ENCODE measurements at places on chromosomes 1 and 21.
A peak's percentile ranks its signal among the peaks of the same experiment; 100 is the strongest.

GRCh38 chr1:206513312-206514111 is 6.2 kb downstream of the RASSF5 start:
- DNase-seq = no peak

- DNase-seq = no peak
Measured at GRCh38 chr1:227587968-227588367, 24.6 kb downstream of the ZNF678 start.

DNA sequence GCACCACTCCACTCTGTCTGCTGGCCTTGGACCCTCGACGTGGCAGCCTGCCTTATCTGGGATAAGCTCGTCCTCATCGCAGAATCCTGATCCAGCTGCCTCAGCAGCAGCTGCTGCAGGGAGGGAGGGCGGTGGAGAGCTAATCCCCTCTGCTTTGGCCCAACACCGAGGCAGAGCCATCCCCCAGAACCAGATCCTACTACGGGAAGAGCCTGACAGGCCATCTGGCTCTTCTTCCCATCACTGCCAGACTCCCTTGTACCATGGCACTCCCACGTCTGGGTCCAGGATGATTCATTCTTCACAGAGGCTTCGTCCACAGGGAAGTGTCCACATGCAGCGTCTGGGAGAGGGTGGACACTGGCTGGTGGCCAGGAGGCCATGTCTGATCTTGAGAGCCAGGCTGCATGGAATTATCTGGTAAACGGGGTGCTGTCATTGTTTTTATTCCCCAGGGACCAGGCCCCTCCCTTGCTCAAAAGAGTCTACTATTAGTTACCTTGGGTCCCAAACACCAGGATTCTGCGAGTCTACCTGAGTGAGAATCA is 14.6 kb upstream of the PKP1 start:
- DNase-seq = no peak

DNA sequence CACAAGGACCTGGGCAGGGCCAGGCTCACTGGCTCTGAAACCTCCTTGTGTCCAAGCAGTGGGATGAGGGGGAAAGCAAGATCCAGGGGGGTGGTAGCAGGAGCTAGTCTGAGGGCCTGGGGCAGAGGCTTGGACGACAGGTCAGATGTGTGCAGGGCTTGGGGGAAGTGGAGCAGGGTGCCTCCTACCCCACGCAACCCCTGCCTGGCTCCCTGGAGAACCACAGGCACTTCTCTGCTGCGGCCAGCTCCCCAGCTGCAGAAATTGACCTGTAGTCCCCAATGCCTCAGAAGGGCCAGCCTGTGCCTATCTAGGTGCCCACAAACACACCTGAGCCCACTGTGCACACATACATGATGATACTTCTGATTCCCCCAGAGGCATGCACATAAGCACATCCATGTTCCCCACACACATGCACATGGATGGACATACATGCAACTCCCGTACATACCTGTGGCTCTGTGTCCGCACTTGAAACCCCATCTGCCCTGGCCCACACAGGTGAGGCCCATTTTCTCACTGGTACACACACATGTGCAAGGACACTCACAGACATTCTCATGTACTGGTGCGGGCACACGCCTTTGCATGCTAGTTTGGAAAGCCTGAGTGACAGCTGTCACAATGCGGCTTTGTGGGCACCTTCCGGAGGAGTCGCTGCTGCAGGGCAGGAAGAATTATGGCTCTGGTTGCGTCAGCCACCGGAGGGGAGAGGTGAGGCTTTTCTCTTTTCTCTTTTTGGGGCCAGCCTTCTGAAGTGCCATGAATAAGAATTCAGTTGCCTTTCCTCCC is 247.2 kb upstream of the CSF3R start:
- no peak for DNase-seq

DNA sequence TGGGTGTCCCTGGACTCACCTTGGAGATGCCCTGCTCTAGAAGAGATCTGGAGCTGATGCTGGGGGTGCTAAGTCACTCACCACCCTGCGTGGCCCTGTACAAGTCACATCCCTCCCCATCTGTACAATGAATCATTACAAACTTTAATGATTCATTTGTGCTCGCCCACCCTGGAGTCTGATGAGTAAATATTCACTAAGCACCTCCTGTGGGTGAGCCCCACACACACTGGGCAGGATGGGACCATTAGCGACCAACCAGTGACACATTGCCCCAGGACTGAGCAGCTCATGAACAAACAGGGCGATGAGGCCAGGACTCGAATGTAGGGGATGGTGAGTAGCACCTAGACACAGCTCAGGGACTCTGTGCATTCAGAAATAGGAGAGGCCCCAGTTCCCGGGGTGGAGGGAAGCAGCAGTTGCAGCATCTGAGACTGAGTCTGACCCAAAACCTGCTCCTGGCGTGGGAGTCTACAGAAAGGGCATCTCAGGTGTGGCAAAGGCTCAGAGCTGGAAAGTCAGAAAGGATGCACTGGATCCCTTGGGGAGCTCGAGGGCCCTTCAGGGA is 18.1 kb upstream of the PDZK1IP1 start:
- no peak for DNase-seq

GRCh38 chr1:211616231-211616964 is 37.4 kb upstream of the SLC30A1 start:
- DNase-seq = no peak

DNA sequence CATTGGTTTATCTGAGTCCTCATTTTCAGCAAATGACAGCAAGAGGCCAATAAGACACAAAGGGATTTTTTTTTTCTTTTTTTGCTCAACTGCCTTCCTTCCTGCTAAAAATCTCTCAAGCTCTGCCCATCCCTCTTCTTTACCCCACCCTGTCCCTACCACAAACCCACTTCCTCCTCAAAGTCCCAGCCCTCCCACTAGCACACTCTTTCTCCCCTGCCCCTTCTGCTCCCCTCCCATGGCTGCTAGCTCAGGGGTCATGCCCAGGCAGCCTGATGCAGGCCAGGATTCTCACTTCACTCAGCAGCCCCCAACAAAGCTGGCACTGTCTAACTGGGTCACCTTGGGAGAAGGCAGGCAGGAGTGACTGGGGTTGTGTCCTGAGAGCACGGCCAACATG is 28.8 kb upstream of the PPP2R5A start:
- DNase-seq = no peak

DNA sequence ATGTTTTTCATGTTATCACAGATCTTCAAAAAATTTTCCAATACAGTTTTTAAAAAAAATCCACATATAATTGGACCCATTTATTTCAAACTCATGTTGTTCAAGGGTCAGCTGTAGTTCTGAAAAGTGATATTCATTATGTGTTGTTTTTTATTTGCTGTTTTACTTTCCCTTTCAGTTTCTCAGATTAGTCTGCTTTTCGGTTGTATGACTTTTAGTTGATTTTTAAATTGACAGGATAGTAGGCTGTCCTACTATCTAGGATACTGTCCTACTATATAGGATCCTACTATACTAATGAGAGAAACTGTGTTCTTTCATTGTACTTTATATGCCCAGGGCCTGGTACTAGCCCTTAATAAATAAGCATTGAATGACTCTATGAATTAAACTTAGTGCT is 33.6 kb upstream of the GPR52 start:
- DNase-seq = no peak

- DNase-seq = no peak
Measured at GRCh38 chr1:88774151-88774556, 90.1 kb downstream of the PKN2 start.

- no peak for DNase-seq
Measured at GRCh38 chr1:67489643-67490042, 59.4 kb upstream of the SERBP1 start.

DNA sequence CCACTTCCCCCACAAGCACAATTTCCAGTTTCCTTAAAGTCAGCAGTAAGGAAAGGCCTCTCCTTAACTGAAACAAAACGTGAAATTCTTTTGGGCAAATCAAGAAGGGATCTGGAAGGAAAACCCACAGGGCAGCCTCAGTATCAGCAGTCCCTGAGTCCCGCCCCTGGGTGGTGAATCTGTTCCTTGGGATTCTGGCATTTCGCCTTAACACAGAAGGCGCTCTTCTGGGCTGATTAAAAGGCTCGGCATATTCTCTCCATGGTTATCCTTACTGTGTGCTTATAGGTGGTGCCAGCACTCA is 12.2 kb upstream of the RAB4A start:
- no peak for DNase-seq

- DNase-seq = no peak
Measured at GRCh38 chr1:185701650-185702049, 32.5 kb upstream of the HMCN1 start.

GRCh38 chr1:61741711-61742619 is at the start of gene PATJ:
Gene PATJ, plus strand, starts transcription at chr1:61742480. Its CDS starts 20,413 bp downstream, at chr1:61762893.
- peak; percentile 54 for DNase-seq

DNA sequence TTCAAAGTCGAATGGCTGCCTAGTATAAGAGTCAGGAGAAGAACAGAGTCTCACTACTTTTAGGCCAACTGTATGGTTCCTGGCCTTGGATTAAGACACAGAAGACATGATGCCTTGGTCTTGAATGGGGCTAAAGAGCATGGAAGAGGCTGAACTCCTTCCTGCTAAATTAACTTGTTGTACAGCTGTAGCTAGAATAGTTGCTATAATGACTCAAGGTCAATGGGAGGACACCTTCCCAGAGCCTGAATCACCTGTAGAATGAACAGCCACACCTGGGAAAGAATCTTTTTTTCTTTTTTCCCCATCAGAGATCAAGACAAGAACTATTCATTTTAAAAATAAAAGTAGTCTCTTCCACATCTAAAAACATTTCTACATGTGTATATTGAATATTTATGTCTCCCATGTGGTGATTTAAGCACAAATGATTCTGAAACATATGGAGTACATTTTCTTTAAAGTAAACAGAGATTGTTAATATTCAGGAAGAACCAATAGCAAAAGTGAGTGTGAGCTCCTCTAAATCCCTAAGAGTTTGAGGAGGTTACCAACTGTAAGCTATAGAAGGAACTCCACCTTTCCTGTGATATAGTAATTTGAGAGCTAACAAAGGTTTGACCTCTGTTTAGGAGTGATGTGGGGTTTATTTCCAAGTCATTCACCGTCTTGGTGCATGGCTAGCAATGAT is 191.3 kb downstream of the TGFB2 start:
- no peak for DNase-seq

GRCh38 chr1:27863538-27863915 is 8.8 kb upstream of the THEMIS2 start:
- no peak for DNase-seq

DNA sequence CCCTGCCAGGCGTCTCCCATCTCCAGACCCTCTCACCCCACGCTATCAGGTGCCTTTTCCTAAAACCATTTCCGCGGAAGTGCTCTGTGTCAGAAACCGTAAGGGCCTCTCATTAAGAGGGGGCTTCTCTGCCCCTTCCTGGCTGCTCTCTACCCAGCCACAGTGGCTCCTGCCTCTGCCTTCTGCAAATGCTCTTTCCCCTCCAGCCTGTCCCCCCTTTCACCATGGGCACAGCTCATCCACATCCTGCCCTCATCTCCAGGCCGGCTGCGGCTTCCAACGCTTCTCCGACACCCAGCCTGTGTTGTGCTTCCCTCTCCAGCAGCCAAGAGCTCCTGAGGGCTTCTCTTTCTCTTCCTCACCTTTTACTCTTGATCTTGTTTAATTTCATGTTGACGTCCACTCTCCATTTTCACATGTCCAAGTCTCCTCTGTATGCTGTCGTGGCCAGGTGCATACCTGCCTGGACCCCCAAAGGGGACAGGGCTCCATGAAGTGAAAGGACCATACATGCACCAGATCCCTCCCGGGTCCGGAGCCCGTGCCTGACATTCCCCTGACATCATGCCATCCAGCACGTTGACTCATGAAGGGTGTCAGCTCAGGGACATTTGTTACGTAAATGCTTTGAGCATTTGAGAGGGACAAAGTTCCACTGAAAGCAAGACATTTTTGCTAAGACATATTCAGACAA is 306.5 kb downstream of the AJAP1 start:
- no peak for DNase-seq

DNA sequence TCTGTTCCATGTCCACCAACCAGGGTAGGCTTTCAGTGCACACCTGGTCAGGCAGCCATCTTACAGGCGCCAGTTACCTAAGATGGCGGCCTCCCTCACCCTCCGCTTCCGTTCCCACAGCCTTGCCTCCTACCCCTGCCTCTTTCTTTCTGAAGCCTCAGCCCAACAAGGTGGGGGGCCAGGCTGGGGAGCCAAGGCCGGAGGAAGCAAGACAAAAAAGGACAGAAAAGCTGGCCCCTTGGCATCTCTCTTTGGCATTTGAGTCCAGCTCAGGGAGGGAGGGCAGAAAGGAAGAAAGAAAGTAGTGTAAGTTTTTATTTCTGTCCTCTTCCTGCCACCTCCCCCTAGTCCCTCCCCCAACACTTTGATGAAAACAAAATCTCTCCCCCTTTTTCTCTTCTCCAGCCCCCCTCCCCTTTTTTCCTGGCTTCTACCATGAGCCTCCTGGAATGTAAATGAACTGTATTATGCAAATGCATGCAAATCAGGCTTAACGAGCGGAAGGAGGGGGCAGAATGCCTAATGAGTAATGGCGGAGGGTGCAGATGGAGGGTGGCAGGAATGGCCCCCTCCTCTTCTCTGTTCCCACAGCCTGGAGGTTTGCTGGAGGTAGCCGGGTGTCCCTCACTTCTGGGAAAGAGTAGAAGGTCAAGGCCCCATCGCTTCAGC is 43.8 kb downstream of the RHBG start:
- DNase-seq = no peak

DNA sequence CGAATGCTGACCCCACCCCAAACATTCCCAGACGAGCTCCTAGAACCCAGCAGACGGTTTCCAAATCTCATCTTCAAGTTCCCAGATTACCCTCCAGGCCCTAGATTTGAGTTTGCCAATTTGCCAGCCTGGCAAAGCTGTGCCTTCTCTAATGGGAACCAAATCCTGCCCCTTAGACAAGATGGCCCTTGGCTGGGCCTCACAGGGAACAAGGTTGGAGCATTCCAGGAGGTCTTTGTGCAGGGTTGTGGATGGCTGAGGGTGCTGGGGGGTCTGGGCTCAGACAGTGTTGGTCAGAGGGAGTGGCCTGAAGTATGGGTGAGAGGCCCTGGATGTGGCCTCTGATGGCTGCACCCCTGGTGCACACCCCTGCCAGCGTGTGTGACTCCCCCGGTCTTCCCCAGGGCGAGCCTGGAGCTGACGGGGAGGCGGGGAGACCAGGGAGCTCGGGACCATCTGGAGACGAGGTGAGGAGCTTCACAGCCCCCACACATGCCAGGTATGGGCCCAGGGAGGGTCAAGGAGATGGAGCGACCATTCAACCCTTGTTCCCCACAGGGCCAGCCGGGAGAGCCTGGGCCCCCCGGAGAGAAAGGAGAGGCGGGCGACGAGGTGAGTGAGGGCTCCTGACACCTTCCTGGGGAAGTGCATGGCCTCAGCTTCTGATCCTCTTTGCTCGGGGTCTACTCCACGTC is 10.2 kb downstream of the COL6A1 start:
- no peak for DNase-seq

- DNase-seq = no peak
Measured at GRCh38 chr1:38775175-38775845, 84.3 kb downstream of the RRAGC start.

GRCh38 chr1:246350745-246351144 is 156.3 kb downstream of the SMYD3 start:
- no peak for DNase-seq

All from right renal cortex interstitium (tissue), 3 donors.